HFFc6 (cell line): ENCODE measurements at places on chromosomes 6 and 20.

DNA sequence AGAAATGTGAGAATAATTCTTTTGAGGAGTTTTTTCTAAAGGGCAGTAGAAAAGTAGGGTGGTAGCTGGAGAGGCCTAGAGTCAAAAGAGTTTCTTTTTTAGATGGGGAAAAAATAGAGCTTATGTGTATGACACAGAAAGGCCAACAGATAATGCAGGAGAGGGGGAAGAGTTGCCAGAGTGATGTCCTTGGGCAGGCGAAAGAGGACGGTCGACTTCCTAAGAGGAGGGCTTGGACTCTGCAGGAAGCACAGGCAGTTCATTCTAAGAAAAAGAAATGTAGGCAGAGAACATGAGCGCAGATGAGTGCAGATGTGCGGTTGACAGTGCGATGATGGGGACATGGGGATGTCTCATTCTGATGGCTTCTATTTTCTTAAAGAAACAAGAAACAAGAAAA is 68.9 kb downstream of the PAK5 start:
- DNase-seq, result no peak

DNA sequence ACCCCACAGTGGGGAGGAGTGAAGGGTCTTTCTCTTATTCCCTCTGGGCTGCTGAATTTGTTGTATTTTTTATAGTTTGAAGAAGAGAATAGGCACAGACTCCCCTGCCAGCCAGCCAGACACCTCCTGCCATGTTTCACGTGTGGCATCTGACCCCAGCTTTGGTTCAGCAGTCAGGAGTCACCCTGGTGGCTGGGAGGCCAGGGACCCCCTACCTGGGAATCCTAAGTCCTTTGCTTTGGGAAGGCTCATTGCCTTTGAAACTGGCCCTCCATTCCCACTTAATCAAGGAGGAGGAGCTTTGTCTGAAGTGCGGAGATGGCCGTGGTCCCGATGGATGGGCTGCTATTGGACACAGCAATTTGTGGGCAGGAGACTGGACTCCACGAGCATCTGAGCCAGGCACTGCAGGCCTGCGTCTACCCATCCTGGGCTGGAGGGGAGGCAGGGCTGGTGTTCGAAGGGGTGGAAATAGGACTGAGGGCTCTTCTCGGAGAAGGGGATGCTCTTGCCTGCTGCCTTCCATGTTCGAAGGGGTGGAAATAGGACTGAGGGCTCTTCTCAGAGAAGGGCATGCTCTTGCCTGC is 196.1 kb downstream of the DLL1 start:
- no peak for DNase-seq

DNA sequence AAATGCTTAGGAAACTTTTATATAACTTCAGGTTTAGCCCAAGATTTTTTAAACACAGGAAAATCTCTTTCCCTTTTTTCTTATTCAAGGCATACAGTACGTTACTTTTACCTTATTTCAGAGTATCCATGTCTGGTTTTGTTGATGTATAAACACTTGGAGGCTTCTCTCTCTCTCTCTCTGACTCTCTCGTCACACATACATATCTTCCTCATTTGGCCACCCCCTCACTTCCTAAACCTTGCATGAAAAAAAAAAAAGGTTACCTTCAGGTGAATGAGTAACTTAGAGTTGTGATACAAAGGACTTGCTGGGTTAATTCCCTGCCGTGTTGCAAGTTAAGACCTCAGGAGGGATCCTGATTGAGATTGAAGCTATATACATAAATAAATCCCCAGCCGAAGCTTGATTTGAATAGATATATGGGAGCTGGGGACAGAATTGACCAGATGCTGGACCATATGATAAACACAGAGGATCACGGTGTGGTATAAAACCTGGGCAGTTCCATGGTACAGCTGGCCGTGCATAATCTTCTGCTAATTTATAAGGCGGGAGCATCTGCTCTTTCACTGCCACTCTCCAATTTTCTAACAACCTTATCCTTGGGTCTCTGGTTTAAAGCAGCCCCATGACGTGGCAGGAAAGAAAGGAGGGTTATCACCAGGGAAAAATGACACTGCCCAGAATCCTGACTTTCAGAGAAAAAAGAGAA is 55.1 kb upstream of the IL20RA start:
- no peak for DNase-seq

DNA sequence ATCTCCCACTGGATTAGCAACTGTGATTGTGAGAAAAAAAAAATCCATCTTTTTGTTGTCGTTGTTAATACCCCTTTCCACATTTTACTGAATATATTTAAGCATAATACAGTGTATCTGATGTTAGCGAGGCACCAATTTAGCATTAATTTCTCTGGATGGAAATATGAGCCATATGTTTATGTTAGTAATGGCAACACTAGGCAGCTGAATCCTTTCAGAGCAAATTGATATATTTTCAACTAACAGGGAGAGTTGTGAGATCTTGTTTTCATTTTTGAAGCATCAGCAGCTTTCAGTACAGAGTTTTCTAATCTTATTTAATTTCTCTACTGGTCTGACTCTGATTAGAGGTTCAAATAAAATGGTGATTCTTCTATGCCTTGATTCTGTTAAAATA is 84.8 kb upstream of the HDAC2 start:
- DNase-seq, result no peak

DNA sequence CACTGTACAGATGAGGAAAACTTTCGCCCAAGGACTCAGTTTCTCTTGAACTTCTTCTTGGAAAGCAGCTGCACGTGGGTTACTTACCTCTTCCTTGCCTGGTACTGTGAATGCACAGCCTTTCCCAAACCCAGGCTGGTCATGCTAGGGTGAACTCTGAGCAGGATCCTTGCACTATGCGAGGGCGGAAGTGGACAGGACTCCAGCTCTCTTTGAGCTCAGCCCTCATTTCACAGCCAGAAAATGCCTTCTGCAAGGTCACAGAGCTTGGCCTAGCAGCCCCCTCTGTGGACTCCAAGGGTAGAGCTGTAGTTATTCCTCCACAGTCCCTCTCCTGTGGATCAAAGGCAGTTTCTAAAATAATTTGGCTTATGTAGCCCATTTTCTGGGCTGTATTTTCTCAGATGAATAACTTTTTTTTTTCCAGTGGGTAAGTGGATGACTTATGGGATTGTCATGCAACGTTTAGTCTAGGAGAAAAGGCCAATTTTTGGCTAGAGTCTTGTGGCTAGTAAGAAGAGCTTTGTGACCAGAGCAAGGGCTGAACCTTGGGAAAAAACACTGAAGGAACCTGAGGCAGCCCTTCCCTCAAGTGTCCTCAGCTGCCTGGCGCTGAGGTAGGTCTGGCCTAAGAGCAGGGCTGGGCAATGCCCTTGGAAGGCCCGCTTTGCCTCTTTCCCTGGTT is 172.7 kb downstream of the SCP2D1 start:
- no peak for DNase-seq

DNA sequence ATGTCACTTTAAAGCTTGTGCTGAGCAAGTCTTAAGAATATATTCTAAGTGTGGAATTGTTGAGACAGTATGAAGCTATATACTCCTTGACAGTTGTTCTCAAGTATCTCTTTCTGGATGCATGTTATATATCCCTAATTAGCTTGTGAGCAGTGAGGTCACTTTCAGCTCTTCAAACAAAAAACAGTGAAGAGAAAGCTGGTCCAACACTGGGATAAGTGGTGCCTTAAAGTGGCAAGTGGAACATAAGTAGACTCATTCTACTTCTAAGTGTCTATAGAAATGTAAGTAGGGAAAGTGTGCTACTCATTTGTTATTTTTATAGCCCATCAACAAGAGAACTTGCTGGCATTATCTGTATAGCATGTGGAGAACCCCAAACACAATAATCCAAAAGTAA is 133.1 kb upstream of the BACH2 start:
- DNase-seq, result no peak

DNA sequence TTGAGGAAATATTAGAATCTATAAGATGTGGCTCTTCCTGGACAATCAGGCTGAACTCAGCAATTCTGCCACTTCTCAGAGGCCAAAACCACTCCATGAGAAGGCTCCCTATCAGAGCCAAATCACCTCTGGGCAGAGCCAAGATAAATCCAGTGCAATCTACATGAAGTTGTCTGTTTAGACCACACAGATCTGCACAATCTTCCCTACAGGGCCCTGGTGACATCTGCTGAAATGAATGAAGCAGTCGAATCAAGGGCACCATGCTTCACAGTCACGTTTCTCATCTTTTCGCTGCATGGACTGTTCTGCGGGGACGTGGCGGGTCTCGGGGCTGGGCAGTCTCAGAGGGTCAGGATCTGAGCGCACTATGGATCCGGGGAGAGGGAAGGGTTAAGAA is 60.1 kb upstream of the CD93 start:
- DNase-seq, result no peak

DNA sequence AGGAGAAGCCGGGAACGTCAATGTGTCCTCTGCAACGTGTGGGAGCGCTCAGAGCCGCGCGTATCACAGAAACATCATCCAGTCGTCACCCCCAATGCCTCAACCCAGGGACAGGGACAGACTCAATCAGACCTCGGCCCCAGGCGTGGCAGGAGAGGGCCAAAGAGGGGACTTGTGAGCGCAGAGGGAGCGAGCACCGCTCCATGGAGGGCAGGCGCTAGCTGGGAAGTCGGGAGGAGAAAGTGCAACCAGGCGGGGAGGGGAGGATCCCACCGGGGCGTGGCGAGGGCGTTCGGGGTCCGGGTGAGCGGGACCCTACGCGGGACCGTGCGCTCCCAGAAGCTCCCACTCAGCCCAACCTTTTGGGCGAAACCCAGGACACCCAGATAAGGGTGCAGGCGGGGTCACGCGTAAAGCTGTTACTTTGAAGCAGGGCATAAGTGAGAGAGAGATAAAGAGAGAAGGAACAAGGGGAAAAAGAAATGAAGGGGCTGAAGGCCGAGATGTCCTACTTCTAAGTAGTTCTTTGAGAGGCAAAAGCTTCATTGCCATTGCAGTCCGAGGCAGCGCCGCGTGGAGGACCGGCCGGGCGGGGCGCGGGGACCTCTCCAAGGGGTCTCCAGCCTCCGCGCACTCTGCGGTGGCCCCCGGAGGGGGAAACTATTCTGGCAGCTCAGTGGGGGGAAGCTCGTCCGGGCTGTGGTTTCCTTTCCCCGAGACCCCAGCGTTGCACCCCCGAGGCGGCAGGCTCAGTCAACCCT is 862 bp upstream of the SOBP start:
- DNase-seq, result no peak

- no peak for DNase-seq
Measured at GRCh38 chr6:158666628-158667359, 16.9 kb downstream of the SYTL3 start.

- no peak for DNase-seq
Measured at GRCh38 chr6:13872681-13873080, 52.1 kb upstream of the RNF182 start.

GRCh38 chr6:72824833-72825232 is 203.0 kb downstream of the KCNQ5 start:
- DNase-seq, result no peak

GRCh38 chr20:56200456-56200855 is 48.1 kb upstream of the MC3R start:
- no peak for DNase-seq

GRCh38 chr6:76466286-76466685 is 393.8 kb upstream of the IMPG1 start:
- DNase-seq, result no peak

GRCh38 chr6:80316686-80317231 is 210.3 kb downstream of the BCKDHB start:
- DNase-seq, result no peak

- peak; percentile 25 for DNase-seq
Measured at GRCh38 chr6:157034436-157035230, 257.5 kb downstream of the ARID1B start.

- DNase-seq, result no peak
Measured at GRCh38 chr20:24109537-24109936, 121.0 kb upstream of the GGTLC1 start.

DNA sequence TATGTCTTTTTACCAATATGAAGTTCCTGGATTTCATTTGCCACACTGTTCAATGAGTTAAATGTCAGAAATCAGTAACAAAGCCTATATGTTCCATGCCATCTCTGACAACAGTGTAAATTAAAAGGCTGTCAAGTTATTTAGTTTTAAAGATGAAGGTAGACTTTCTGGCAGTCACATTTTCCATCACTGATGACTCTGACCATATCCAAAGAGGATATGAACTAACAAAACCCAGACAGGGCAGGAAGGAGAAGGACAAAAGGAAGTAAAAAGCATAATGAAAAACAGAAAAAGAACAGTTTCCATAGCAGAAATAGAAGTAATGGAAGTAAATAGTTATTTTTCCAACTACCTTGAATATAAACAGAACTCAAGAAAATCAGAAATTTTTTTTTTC is 242.3 kb downstream of the UBE3D start:
- DNase-seq, result no peak

GRCh38 chr6:31299511-31299910 is 27.6 kb upstream of the HLA-C start:
- no peak for DNase-seq

DNA sequence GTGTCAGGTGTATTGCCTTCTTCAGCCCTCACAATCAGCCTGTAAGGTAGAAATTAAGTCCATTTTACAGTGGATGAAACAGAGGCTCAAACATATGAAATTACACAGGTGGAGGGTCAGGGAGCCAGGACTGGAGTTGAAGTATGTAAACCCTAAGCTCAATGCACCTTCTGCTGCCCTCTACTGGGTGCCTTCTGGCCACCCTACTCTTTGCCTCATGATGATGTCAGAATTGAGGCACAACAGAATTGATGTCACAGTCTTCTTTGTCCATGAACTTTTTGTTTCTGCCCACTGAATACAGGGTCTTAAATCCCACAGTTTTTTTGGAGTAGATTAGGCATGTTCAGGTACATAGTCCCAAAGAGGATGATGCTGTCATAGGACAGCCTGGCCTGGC is 400.8 kb upstream of the CHD6 start:
- no peak for DNase-seq

DNA sequence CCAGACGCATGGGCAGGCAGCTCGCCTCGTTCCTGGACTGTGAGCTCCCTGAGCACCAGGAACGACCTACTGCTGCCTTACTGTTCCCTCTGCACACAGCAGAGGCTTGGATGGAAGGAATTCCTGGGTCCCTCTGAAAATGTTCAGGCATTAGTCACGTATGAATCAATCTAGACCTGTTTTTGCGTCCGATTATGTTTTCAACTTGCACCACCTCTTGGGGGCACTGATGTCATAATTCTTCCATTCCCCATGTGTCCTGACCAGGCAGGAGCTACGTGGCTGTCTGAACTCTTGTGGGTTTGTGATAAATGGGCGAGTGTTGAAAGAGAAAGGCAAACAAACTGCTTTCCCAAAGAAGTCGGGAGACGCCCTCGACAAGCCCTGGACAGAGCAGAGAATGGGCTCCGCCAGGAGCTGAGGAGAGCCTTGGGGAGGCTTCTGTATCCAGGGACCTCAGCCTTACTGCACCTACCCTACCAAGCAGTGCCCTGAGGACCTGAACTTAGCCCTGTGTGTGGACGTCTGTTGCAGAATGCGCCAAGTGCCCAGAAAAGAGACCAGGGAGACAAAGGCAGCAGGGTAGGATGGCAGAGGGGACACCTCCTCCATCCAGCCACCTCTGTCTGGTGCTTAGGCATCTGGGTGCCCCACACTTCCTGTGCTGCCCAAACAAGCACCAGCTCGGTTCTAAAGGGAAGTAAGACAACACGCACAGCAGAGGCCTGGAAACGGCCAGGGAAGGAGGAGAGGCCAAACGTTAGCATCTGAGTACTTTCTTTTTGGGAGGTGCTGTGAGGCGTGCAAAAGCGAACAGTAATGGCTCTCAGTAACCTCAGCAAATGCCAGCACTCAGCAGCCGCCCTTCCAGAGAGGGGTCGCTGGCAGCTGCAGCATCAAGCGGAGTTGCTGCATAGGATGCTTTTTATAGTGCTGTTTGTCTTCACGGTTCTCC is 124.2 kb downstream of the LY86 start:
- no peak for DNase-seq

GRCh38 chr6:157867155-157867559 is 44.1 kb downstream of the SNX9 start:
- DNase-seq, result peak; percentile 29

- no peak for DNase-seq
Measured at GRCh38 chr20:23192469-23192868, 106.3 kb upstream of the CD93 start.
